ENCODE measurements at places on chromosomes 12 and 14. TPM values are rescaled to one million over a fixed set of nuclear protein-coding genes. Genes with fewer than 3 reads are reported as not detected.

The RTN1 gene
- 0.35 TPM for total RNA-seq

The GLI1 gene
- total RNA-seq: 0.23 TPM

The GALNT9 gene
- not detected for total RNA-seq

The TOGARAM1 gene
- 14.7 TPM for total RNA-seq

The IRAK3 gene
- total RNA-seq: 8.7 TPM

The RTL1 gene
- total RNA-seq: not detected

The NFATC4 gene
- total RNA-seq: 18.4 TPM

The DAO gene
- total RNA-seq: not detected

The RNF212B gene
- total RNA-seq: not detected

The OR4E2 gene
- total RNA-seq: not detected

The SUPT16H gene
- 59.1 TPM for total RNA-seq

The GDF3 gene
- not detected for total RNA-seq

The POTEG gene
- not detected for total RNA-seq

The TMEM253 gene
- not detected for total RNA-seq

The KCNH5 gene
- total RNA-seq: under 0.01 TPM

The ITPK1 gene
- 19.9 TPM for total RNA-seq

The ANGEL1 gene
- total RNA-seq: 4.9 TPM

The GSC gene
- total RNA-seq: not detected

Data from smooth muscle cell of the coronary artery (primary cell).